ENCODE measurements at places on chromosomes 16 and 17.
A peak's percentile ranks its signal among the peaks of the same experiment; 100 is the strongest.

DNA sequence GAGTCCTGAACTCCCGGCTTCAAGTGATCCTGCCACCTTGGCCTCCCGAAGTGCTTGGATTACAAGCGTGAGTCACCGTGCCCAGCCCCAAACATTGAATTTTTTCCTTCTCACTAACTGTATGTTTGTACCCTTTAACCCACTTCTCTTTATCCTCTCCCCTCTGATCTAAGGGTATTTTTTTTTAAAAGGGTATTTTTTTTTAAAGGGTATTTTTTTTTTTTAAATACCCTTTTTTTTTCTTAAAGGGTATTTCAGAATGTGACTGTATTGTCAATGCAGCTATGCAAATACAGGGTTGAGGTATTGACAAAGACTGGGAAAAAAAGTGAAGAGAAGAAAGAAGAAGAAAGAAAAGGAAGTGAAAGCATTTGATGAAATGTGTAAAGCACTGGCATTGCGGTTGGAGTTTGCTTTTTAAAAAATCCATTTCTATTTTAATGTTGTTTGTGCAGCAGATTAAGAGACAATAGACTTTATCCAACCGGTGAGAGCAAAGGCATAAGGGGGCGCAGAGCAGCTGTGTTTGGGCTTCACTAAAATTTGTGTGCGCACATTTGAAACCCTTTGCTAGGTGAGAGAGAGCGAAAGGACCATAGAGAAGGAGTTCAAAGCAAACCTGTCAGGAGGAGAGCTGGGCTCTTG lies 42.4 kb downstream of the SYT17 start:
- no peak for DNase-seq

- no peak for DNase-seq
Observed at GRCh38 chr16:55559933-55560516, 6.5 kb upstream of the CAPNS2 start.

GRCh38 chr16:2535625-2536013 lies 2.2 kb upstream of the PDPK1 start:
- DNase-seq = no peak

DNA sequence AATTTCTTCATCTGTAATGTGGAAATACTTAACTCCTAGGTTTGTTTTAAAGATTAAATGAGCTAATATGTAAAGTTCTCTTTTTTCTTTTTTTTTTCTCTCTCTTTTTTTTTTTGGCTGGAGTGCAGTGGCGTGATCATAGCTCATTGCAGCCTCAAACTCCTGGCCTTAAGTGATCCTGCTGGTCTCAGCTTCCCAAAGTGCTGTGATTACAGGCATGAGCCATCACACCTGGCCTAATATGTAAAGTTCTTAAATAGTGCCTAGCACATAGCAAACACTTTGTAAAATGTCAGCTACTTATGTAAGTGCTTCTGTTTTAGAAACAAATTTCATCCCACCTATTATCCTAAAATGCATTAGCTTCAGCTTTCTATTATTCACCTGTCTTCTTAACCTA lies 40.0 kb downstream of the TMC6 start:
- no peak for DNase-seq

GRCh38 chr17:4134721-4135120 lies 8.1 kb downstream of the ZZEF1 start:
- DNase-seq = no peak

DNA sequence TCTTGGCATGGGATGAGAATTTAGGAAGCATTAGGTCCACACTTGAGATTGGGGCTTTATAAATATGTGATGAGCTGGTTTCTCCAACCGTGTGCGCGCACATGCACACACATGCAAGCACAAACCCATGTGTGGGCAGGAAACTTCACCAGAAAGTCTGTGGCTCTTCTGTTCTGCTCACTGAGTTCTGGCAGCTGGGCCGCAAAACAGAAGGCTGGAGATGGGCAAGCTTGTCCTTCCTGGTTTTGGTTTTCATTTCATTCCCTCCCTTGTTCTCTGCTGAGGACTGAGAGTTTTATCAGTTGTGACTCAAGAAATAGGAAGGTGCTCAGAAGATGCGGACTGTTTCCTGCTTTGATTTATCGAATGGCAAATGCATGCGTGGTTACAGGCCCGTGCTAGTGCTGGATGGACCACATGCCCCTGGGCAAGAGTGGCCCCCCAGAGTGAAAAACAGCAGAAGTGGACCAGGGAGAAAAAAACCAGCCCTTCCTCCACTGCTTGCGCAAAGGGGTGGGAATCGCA lies 14.1 kb downstream of the MAP3K14 start:
- DNase-seq = no peak

GRCh38 chr17:48523010-48523409 lies 7.8 kb downstream of the HOXB1 start:
- DNase-seq = no peak

- DNase-seq = no peak
Observed at GRCh38 chr17:7676533-7676932, 10.8 kb downstream of the TP53 start.

- peak; percentile 52 for DNase-seq
Observed at GRCh38 chr16:57724531-57724930, 11.0 kb upstream of the KATNB1 start.

GRCh38 chr16:86563469-86564345 lies 2.9 kb upstream of the FOXC2 start:
- DNase-seq = peak; percentile 87

DNA sequence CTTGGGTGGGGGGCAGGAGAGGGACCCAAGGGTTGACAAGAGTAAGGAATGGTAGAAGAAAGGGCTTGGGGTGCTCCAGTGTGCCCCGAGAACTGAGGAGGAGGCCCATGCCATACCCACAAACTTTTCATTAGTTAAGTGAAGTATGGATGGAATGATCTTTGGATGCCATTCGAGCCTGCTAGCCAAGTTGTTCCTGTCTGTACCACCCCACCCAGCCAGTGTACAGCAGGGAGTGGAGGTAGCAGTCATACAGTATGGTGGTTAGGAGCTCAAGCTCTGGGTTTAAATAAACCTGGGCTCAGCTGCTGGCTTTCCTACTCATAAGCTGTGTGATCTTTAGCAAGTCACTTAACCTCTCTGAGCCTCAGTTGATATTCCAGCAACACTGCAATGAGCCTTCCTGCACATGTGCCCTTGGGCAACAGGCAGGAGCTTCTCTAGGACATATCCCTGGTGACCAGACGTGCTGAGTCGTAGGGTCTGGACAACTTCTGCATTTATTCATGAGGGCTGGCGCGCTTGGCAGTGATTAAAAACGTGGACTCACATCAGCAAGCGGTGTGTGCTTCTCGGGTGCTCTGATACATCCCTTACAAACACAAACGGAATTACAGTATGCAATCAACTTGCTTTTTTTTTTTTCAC lies 22.9 kb downstream of the ITPRIPL2 start:
- no peak for DNase-seq

- DNase-seq = no peak
Observed at GRCh38 chr17:78291944-78292910, 60.8 kb downstream of the TMEM235 start.

- DNase-seq = no peak
Observed at GRCh38 chr17:35892091-35893035, 12.2 kb upstream of the CCL5 start.

- no peak for DNase-seq
Observed at GRCh38 chr16:66287416-66287815, 79.1 kb upstream of the CDH5 start.

DNA sequence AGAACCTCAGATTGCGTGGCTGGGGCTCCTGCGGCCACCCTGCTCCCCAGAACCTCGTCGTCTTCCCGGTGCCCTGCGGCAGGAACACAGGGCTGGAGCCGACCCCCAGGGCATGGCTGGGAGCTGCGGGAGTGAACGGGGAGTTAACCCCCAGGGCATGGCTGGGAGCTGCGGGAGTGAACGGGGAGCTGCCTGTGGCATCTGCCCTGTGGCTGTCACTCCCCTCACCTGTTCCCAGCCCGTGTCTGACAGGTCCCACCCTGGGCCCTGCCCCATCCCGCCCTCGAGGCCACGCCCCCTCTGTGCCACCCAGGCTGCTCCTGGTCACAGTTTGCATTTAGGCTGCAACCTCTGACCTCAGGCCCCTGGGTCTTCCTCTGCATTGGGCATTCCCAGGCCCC lies 39.4 kb upstream of the ACSF3 start:
- no peak for DNase-seq

GRCh38 chr17:17228521-17229279 lies 8.3 kb downstream of the FLCN start:
- DNase-seq = peak; percentile 49

DNA sequence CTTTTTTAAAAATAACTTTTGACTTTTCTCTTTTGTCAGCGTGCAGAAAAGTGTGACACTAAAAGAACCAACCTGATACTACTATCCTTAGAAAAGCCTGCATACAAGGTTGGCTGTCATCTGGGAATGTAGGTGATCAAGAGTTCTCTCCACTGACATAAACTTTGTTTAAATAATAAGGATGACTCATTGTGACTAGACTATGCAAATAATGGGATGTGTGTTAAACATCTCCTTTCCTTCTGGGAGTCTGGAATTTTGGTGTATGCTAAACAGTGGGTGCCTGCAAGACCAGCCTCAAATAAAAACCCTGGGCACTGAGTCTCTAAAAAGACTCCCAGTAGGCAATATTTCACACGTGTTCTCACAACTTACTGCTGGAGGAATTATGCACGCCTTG lies 373.4 kb downstream of the CNTNAP4 start:
- no peak for DNase-seq

All from posterior cingulate gyrus (tissue), 11 donors.